Fibroblast of skin of right biceps (primary cell): ENCODE measurements at places on chromosomes 6 and 20.

DNA sequence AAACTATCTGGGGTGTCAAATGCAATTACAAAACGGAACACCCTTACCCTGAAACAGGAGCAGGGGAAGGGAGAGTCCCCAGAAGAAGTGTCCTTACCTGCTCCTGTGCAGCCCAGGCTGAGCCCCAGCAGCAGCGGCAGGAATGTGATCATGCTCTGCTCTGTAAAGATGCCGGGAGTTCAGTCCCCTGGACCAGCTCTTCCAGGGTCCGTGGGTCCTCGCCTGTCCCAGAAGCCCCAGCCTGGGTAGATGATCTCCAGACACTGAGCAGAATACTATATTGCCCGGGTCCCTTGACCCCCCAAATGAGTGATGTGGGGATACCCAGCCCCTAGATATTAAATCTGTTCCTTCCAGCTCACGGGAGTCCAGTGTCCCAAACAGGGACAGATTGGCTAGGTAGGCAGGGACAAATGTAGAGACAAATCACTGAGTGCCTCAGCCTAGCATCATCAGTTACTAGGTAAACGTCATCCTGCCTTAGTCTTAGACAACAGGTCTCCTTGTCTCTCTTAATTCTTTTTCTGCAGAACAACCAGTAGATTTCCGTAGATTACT, at the start of gene HLA-DMB:
TSS of gene HLA-DMB (minus strand) at position 373 of the 558 bp plus-strand sequence. CDS start at position 152, 221 bp downstream.
- peak; percentile 35 for DNase-seq

GRCh38 chr6:149079911-149080491, 237.5 kb upstream of the TAB2 start:
- no peak for DNase-seq

- DNase-seq: peak; percentile 86
These were observed 44.6 kb downstream of the CDYL start for GRCh38 chr6:4820704-4821276.

GRCh38 chr6:150895928-150896632, 30.6 kb downstream of the MTHFD1L start:
- DNase-seq: no peak

DNA sequence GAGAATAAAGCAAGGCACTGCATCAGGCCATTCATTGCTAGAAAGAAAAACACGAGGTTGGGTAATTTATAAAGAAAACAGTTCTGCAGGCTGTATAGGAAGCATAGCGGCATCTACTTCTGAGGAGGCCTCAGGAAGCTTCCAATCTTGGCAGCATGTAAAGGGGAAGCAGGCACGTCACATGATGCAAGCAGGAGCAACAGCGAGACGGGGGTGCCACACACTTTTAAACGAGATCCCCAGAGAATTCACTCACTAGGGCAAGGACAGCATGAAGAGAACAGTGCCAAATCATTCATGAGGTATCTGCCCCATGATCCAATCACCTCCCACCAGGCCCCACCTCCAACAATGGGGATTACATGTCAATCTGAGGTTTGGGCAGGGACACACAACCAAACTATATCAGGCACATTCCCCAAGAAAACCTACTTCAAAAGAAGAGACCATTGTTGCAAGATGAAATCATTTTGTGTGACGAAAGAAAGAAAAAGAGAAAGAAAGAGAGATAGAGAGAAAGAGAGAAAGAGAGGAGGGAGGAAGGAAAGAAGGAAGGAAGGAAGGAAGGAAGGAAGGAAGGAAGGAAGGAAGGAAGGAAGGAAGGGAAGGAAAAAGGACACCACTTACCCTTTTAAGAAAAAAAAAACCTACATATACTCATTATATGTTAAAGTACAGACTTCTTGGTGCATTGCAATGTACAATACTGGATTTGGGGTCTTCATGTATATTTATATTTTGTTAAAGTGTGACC, 95.9 kb upstream of the PLEKHG1 start:
- no peak for DNase-seq

DNA sequence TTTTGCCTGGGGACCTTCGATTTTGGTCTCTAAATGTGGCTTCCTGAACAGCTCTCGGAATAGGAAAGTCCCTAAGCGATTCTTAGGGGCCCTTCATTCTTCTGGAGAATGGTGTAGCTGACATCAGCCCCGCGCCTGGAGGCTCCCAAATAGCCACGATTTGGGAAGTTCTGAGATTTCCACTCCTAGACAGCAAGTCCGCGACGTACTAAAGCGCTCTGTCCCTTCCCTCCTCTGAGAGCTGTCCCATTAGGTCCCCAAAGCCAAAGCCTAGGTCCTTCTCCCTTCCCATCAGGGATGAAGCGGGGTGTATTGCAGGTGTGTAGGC, 756 bp downstream of the MOXD1 start:
- no peak for DNase-seq

DNA sequence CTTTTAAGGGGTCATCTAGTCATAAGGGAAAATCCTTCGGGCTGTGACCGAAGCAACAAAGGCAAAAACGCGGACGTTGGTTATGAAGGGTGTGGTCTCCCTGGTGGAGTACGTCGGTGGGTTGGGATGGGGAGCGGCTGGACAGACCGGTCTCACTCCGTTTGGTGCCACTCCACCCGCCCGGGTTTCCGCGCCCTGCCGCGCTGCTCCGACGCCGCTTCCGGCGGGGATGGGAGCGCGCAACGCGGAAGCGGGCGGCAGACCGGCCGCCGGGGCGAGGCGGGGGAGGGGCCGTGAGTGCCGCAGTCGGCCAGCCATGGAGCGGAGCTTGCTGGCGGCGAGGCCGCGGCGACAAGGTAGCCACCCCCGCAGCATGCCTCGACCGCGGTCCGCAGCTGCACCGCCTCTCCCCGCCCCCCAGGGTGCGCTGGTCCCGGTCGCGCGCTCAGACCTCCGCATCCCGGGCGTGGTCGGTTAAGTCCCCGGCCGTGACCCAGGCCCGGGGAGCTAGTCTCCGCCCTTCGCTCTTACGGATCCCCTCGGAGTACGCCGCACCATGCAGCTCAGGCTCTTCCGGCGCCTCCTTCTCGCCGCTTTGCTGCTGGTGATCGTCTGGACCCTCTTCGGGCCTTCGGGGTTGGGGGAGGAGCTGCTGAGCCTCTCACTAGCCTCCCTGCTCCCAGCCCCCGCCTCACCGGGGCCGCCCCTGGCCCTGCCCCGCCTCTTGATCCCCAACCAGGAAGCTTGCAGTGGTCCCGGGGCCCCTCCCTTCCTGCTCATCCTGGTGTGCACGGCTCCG, at the start of gene B3GALT4:
TSS of gene B3GALT4 (plus strand) at position 260 of the 799 bp plus-strand sequence. CDS start at position 557, 297 bp downstream.
- DNase-seq: peak; percentile 76

DNA sequence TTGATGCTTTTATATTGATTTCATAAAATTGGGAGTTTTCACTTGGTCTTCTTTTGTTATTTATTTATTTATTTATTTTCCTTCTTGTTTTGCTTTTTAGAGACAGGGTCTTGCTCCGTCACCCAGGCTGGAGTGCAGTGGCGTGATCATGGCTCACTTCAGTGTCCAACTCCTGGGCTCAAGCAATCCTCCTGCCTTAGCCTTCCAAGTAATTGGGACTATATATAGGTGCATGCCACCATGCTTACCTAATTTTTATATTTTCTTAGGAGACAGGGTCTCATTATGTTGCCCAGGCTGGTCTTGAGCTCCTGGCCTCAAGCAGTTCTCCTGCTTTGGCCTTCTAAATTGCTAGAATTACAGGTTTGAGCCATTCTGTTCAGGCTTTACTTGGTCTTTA, 38.3 kb upstream of the MYLK2 start:
- DNase-seq: no peak

DNA sequence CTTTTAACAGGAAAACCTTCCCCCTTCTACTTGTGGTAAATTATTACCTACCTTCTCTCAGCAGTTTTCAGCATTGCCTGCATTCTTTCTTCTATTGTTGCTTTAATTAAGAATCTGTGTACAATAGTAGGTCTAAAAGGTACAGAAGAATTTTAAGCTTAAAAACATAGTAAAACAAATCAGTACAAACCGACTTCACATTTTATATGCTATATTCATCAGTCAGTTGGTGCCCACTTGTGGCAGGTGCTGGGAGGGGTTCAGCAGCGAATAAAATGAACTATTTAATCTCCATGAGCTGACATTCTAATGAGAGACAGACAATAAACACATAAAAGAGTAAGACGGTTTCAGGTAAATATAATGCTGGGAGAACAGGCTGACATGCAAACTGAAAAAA, 73.4 kb upstream of the FBXO30 start:
- DNase-seq: peak; percentile 11

DNA sequence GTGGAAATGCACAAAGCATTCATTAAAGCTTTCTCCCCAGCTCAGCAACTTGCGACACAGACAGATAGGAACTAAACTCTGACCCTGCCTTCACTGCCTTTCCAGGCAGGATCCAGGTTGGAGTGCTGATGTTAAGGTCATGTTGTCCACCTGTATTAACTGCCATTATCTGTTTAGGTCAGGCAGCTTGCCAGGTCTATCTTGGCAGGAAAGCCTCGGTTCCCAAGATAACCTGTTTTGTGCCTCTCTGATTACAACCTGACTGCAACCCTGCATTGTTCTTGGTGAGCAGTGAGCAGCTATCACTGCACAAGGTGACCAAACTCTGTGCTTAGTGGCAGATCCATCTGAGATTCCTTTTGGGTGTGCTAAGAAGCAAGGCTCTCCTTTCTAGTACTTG, 23.2 kb upstream of the ELOVL2 start:
- no peak for DNase-seq

DNA sequence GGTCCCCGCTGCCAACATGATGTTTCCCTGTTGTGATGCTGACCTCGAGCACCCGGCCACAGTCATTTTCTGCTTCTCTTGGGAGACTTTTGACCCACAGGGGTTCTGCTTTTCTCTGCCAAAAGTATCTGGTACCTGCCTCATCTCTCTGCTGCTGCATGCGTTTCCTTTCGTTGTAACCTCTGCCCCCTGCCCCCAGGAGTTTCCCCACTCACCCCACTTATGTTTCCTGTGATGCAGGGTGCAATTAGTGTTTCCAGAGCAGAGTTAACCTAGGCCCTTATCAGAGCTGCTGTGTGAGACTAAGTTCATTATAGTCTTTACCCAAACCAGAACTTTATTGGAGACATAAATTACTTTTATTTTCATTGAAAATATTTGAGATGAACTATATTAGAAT, 65.2 kb upstream of the EDN3 start:
- no peak for DNase-seq

GRCh38 chr6:159753081-159753872, 8.6 kb upstream of the ACAT2 start:
- no peak for DNase-seq

DNA sequence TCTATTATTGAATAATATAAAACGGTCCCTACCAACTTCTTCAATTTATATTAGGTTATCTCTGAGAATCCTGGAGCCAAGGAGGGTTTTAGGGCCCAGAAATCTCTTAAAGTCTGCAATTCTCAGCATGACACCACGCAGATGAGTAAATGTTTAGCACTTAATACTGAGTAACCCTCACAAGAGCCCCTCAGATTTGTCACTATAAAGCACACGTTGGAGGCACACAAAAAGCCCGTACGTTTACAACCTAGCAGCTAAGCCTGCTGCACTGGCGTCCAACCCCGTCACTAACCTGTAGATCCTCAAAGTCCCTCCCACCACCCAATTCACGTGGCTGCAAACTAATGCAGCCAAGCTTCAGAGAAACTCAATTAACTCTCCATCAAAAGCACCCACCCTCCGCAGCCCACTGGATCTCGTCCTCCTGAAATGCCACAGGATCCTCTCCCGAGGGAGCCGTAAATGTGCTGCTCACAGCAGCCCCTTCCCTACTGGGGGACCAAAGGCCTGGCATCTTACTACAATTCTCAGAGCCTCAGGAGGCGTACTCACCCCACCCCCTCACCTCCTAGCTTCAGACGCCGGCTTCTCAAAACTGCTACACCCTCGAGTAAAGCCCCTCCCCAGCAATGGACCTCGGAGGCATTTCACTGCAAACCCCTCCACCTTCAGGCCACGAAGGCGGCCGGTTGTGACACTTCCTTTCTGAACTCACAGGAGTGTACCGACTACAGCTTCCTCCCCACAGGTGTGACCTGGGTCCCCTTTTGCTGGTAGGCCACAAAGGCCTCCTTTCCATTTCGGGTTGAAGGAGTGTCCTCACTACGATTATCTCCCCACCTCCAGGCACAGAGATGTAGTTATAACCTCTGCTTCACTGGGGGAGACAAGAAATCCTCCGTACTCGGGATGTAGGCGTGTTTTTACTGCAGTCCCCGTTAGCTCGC, 909 bp downstream of the CPNE1 start:
- DNase-seq: peak; percentile 40

- DNase-seq: peak; percentile 16
These were observed 4.5 kb upstream of the SERINC1 start for GRCh38 chr6:122476131-122476530.

DNA sequence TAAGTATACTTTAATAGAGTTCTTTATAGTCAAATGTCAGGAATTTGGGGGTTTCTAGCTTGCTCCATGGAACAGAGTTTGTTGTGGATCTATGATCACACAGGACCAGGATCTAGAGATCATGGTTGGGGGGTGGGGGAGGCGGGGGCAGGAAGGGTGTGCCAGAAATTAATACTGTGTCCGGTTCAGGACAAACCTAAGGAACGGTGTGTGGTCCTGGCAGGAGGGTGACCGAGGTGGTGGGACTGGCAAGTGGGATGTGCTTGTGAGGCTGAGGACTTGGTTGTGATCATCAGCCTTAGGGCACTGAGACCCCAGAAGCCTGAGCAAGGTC, 27.9 kb downstream of the GSTA3 start:
- DNase-seq: no peak

GRCh38 chr6:168376120-168376519, 56.5 kb upstream of the DACT2 start:
- DNase-seq: no peak

GRCh38 chr6:131642987-131643611, 6.0 kb downstream of the ENPP3 start:
- no peak for DNase-seq

DNA sequence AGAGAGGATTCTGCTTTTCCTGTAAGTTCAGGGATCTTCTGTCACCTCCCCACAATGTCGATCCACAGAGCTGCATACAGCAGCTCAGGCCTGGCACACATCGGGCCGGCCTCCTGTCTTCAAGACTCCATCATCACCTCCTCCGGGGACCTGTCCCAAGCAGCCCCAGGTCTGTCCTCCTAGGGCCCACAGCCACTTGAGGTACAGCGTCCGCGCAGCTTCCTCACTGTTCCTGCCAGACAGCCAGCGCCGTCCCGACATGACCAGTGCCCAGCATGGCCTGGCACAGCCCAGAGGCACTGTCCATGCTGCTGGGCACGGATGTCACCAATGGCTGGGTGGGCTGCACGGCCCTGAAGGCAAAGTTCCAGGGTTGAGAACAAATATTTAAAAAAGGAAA, 101.6 kb downstream of the DLL1 start:
- no peak for DNase-seq

GRCh38 chr20:11529047-11529446, 388.6 kb upstream of the BTBD3 start:
- DNase-seq: no peak

- DNase-seq: peak; percentile 97
These were observed 85.7 kb downstream of the NFATC2 start for GRCh38 chr20:51456511-51457509.

DNA sequence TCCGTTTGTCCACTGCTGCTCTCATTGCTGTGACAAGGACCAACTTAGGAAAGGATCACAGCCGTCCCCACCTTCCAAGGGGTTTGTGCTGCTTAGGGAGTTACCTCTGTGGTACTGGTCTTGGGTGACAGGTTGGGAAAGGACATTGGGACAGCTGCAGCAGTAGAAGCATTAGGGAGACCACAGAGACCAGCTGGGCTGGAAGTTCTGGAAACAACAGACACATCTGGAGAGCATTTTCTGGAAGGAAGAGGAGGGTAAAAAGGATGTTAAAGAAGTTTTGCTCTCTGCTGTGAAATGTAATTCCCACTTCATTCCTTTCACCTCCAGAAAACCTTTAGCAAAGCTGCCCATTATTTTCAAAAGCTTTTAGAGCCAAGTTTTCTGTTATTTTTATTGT, 304.2 kb downstream of the LRFN2 start:
- DNase-seq: no peak
